ENCODE measurements at places on chromosomes 7 and 10. TPM values are rescaled to one million over a fixed set of nuclear protein-coding genes. Genes with fewer than 3 reads are reported as not detected.

ABCB1 gene
- not detected for total RNA-seq

PHKG1 gene
- 1.2 TPM for total RNA-seq

FIGNL1 gene
- 11.4 TPM for total RNA-seq

PTER gene
- total RNA-seq, result 9.4 TPM

AIMP2 gene
- total RNA-seq, result 42.2 TPM

RNF133 gene
- 23.9 TPM for total RNA-seq

METTL27 gene
- total RNA-seq, result 8.2 TPM

CRPPA gene
- total RNA-seq, result 1.6 TPM

MYO3A gene
- total RNA-seq, result not detected
